ENCODE measurements at places on chromosomes 5 and 9.

GRCh38 chr5:116795189-116795588 is 220.6 kb upstream of the SEMA6A start:
- DNase-seq = no peak

GRCh38 chr5:172115541-172115982 is 72.5 kb downstream of the STK10 start:
- DNase-seq = peak; percentile 18

GRCh38 chr9:104795082-104795481 is 31.2 kb downstream of the NIPSNAP3B start:
- no peak for DNase-seq

GRCh38 chr5:142184988-142185387 is 76.4 kb downstream of the NDFIP1 start:
- no peak for DNase-seq

DNA sequence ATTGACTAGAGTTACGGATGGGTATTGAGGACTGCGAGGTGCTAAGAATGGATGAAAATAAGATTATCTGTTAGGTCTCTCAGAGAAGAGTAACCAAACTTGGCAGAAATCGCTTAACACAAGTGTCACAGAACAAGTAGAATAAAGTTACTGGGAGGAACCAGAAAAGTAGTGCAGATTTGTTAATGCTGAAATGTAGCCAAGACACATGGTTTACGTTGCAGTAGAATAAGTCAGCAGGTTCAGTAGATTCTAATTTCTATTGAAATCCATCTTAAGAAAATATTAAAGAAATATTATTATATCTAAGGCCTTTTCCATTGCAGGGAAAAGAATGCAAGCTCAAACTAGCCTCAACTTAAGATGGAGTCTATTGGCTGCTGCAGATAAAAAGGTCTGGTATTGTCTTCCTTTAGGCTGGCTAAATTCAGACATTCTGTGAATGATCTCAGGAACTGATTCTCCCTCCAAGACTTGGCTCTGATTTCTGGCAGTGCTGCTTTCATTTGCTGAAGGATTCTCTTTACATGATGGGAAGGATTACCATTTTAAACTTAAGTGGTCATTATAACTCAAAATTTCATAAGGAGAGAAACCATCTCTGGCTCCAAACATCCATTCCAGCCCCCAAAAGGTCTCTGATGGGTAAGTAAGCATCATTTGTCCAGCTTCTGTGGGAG is 314.9 kb downstream of the MARCHF11 start:
- no peak for DNase-seq

All from activated effector memory CD4-positive, alpha-beta T cell treated with Interleukin-2 at 50 U/mL for 16 hours (primary cell).